Vagina (tissue), 2 donors: ENCODE measurements at places on chromosomes 1 and 21.

- no peak for DNase-seq
- no peaks in the 10 kb centered on the region for H3K36me3 ChIP-seq
- no peaks in the 10 kb centered on the region for H3K27me3 ChIP-seq
- no peaks in the 10 kb centered on the region for H3K4me1 ChIP-seq
- H3K27ac ChIP-seq: no peak overlapping the region
Observed at GRCh38 chr1:13714851-13715250, 14.9 kb downstream of the PRDM2 start.

GRCh38 chr1:55012661-55013060, 13.9 kb downstream of the BSND start:
- no peak for DNase-seq
- no peak overlapping the region for H3K27ac ChIP-seq
- H3K4me1 ChIP-seq: no peaks in the 10 kb centered on the region
- H3K27me3 ChIP-seq: no peaks in the 10 kb centered on the region

- no peaks in the 10 kb centered on the region for H3K36me3 ChIP-seq
- DNase-seq: no peak
- H3K27ac ChIP-seq: no peak overlapping the region
- H3K4me1 ChIP-seq: no peaks in the 10 kb centered on the region
Observed at GRCh38 chr1:62370594-62370993, 51.4 kb upstream of the KANK4 start.

- H3K4me3 ChIP-seq: no peak overlapping the region
- no peaks in the 10 kb centered on the region for H3K4me1 ChIP-seq
- no peak for DNase-seq
- H3K27me3 ChIP-seq: no peaks in the 10 kb centered on the region
- no peaks in the 10 kb centered on the region for H3K36me3 ChIP-seq
Observed at GRCh38 chr1:58515794-58516401, 30.6 kb downstream of the OMA1 start.

DNA sequence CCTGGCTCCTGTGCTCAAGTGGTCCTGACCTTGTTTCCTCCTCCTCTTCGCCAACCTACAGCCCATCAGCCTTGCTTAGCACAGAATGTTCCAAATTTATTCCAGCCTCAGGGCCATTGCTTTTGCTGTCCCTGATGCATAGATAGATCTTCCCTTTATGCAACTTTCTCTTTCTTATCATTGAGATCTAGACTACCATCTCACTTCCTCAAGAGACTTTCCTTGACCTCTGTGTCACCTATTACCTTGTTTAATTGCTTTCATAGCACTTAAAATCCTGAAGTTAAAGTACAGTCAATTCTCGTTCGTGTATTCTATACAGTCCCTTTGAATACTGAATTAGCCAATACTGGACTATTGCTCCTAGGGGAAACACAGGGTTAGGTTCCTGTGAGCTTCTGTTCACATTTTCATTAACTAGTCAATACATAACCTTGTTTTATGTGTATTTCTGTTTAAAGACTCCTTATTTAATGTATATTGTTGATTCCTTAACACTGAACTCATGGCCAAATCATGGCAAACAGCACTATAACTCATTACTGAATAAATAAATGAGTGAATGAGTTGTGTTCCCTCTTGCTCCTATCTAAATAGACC, 26.2 kb upstream of the MCOLN3 start:
- DNase-seq: no peak
- no peaks in the 10 kb centered on the region for H3K4me1 ChIP-seq
- no peak overlapping the region for H3K4me3 ChIP-seq
- no peaks in the 10 kb centered on the region for H3K36me3 ChIP-seq
- H3K27me3 ChIP-seq: no peaks in the 10 kb centered on the region

GRCh38 chr1:43979261-43979527, 184 bp downstream of the B4GALT2 start:
- H3K27me3 ChIP-seq: no peaks in the 10 kb centered on the region
- H3K4me1 ChIP-seq: peaks cover 62% of the 10 kb centered on the region
- H3K36me3 ChIP-seq: no peaks in the 10 kb centered on the region
- H3K4me3 ChIP-seq: peak overlapping the region; percentile 68

DNA sequence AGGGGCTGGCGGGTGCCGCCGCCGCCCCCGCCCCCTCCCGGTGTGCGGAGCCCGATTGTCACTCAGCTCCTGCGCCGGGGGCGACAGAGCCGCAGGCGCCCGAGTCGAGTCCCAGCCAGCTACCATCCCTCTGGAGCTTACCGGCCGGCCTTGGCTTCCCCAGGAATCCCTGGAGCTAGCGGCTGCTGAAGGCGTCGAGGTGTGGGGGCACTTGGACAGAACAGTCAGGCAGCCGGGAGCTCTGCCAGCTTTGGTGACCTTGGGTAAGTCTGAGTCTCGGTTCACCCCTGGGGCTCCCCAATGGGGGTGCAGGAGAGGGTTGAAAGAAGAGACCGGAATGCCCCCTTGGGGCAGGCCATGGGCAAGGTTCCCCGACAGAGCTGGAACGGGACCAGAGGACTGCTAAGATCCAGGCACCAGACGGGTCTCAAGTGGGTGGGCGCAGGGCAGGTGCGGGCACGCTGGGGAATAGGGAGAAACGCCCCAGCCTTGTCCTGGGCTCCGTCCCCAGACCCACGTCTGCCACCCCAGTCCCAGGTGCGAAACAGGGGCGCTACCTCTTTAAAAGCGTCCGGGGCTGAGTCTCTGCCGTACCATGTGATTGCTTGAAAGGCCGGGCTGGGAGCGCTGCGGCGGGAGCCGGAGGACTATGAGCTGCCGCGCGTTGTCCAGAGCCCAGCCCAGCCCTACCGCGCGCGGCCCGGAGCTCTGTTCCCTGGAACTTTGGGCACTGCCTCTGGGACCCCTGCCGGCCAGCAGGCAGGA, at the start of gene ADORA1:
Gene ADORA1, plus strand, starts transcription at position 61 of the 765 bp plus-strand sequence. CDS start 1,116 bp downstream, outside the sequence.
- peak within 1 kb of the TSS; percentile 65 for H3K27ac ChIP-seq
- H3K4me3 ChIP-seq: peak within 1 kb of the TSS; percentile 56
- H3K36me3 ChIP-seq: no peaks in the 10 kb centered on the region
- peaks cover 28% of the 10 kb centered on the region for H3K4me1 ChIP-seq
